Skin of body (tissue), 3 donors: ENCODE measurements at places on chromosomes 2 and 18. TPM values are rescaled to one million over a fixed set of nuclear protein-coding genes. Genes with fewer than 3 reads are reported as not detected.

NGEF gene
- total RNA-seq: 3.9 TPM

TEX51 gene
- not detected for total RNA-seq

SAG gene
- total RNA-seq: not detected

SLC9A4 gene
- 1.3 TPM for total RNA-seq

CCDC178 gene
- total RNA-seq: 0.99 TPM

SLC4A3 gene
- 2.5 TPM for total RNA-seq

LRP1B gene
- 1.7 TPM for total RNA-seq

PIGN gene
- 50.1 TPM for total RNA-seq
